Purkinje cell (primary cell): ENCODE measurements at places on chromosomes 7 and 10. TPM values are rescaled to one million over a fixed set of nuclear protein-coding genes. Genes with fewer than 3 reads are reported as not detected.

INTS1 gene
- polyA plus RNA-seq = 0.32 and 0.44 TPM in 2 replicates

NFKB2 gene
- polyA plus RNA-seq = not detected in 2 replicates

FRMD4A gene
- polyA plus RNA-seq = 7.4 and 13.5 TPM in 2 replicates

NKX1-2 gene
- polyA plus RNA-seq = 0.16 TPM in 1 of 2 replicates, not detected in the other

GPR15LG gene
- not detected in 2 replicates for polyA plus RNA-seq

FASTK gene
- 1.3 and 1.9 TPM in 2 replicates for polyA plus RNA-seq

EIF3A gene
- 47.4 and 48.9 TPM in 2 replicates for polyA plus RNA-seq

CRYGN gene
- polyA plus RNA-seq = not detected in 2 replicates

WNT2 gene
- 5.8 and 8.4 TPM in 2 replicates for polyA plus RNA-seq

BLVRA gene
- polyA plus RNA-seq = 155 and 159 TPM in 2 replicates

FAM25G gene
- not detected in 2 replicates for polyA plus RNA-seq

PAPSS2 gene
- polyA plus RNA-seq = 0.16 and 2.3 TPM in 2 replicates

PROSER2 gene
- 0.26 and 0.55 TPM in 2 replicates for polyA plus RNA-seq

SSC4D gene
- 0.32 and 0.40 TPM in 2 replicates for polyA plus RNA-seq

ASB10 gene
- polyA plus RNA-seq = not detected in 2 replicates

ABCB1 gene
- 0.62 and 1.0 TPM in 2 replicates for polyA plus RNA-seq

VSIR gene
- not detected in 2 replicates for polyA plus RNA-seq

CPA2 gene
- polyA plus RNA-seq = not detected in 2 replicates

OR2A1 gene
- not detected in 2 replicates for polyA plus RNA-seq

TMEM236 gene
- 0.13 TPM in 1 of 2 replicates, not detected in the other for polyA plus RNA-seq

IDI1 gene
- 73.1 and 117 TPM in 2 replicates for polyA plus RNA-seq

GHRHR gene
- not detected in 2 replicates for polyA plus RNA-seq

SAP25 gene
- polyA plus RNA-seq = not detected in 2 replicates

CAMK2B gene
- 164 and 201 TPM in 2 replicates for polyA plus RNA-seq

PNLIPRP1 gene
- not detected in 2 replicates for polyA plus RNA-seq

PNLIPRP3 gene
- not detected in 2 replicates for polyA plus RNA-seq

NUTM2A gene
- not detected in 2 replicates for polyA plus RNA-seq

LEP gene
- not detected in 2 replicates for polyA plus RNA-seq
